ENCODE measurements at places on chromosomes 11 and 22.

- no peak for DNase-seq
These were observed 1039.2 kb downstream of the TBC1D22A start for GRCh38 chr22:47801541-47802245.

GRCh38 chr22:30167734-30168133 is 78.8 kb downstream of the LIF start:
- DNase-seq: no peak

- DNase-seq: no peak
These were observed 1.7 kb upstream of the EIF4ENIF1 start for GRCh38 chr22:31491218-31491962.

DNA sequence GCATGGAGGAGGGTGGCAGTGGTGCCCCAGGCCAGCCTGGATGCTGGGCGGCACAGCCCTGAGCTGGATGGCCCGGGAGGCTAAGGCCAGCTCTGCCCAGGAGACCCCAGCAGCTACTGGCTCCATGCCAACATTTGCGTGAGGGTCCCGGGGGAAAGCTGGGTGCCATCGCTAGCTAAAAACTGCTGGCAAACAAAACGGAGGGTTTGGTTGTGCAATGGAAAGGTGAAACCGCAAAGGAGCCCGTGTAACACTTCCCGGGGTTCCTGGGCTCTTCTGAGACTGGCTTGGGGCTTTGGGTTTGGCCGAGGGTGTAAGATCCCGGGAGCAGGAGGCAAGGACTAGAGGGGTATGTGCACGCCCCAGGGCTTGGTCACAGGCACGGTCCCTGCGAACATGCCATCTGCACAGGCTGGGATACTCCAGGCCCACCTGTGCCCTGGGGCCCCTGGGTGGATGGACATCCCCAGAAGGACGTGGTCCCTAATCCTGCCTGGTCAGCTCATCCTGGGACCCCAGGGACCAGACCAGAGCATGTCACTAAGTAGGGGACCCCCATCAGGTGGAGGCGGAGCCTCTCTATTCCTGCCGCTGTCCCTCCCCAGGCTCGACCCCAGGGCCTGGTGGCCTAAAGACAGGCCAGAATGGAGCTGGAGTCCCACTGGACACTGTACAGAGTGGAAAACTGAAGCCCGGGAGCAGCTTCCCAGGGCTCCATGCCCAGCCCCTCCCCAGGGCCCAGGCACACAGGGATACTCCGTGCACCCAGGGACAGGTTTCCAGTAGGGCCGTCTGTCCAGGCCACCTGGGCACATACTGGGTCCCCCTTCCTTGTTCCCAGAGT is 44.6 kb downstream of the IGF2 start:
- DNase-seq: no peak

- DNase-seq: no peak
These were observed 8.7 kb upstream of the DAGLA start for GRCh38 chr11:61671527-61671926.

- DNase-seq: no peak
These were observed 6.9 kb upstream of the NLRP6 start for GRCh38 chr11:271319-271715.

DNA sequence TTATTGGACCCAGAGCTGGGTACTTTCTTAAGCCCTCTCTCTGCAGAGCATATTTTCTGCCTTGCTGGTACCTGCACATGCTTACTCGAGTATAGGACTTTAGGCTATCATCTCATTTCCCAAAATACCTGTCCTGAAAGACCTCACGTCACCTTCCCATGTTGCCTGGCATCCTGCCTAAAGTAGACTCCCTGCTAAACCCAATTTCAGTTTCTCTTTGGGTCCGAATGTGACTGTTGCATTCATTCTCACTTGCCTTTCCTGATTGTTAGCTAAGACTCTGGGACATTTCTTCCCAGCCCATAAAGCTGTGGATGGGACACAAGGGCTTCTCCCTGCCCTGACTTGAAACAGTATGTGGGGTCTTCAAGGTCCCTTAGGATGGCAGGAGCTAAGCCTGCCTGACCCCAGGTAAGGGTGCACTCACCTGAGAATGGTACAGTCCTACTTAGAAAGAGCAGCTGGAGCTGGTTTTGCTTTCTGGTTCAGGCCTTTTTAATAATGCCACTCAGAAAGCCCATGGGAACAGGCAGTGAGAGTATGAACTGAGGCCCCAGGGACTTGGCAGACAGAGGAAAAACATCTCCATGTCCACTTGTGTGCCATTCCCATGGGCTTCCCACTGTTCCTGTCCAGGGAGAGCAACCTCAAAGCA is 12.9 kb downstream of the OR51E2 start:
- no peak for DNase-seq

GRCh38 chr11:71129624-71130023 is 122.8 kb downstream of the SHANK2 start:
- DNase-seq: no peak

DNA sequence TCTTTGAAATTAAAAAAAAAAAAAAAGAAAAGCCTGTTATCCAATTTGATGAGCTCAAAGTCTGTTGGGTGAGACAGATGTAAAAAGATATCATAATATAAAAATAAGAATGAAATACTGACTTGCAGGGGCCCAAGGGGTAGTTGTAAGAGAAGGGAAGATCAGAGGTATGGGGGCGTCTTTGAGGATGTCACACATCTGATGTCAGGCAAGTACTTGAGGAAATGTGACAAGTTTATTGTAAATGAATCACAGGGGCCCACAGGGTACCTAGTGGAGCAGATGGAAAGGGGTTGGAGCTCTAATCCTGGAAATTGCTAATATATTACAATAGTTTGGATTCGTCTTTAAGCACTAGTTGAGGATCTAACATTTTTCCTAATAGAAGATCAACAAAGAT is 131.6 kb downstream of the MAML2 start:
- DNase-seq: no peak

DNA sequence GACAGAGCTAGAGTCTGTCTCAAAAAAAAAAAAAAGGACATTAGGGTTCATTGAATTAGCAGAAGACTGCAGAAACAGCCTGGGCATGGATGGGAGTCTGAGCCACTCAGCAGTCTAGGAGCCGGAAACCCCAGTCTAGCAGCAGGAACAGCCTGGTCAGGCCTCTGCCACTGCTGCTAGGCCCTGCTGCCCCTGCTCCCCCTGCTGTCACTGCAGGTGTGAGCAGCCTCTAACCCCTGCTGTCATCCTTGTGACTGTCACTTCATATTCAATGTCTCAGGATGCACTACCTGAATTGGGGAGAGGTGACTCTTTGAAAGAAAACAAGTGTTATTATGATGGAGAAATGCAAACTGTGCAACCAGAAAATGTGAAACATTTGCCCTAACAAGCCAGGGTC is 7.0 kb upstream of the DDX17 start:
- DNase-seq: no peak

GRCh38 chr11:44998051-44998450 is 47.4 kb upstream of the TP53I11 start:
- DNase-seq: no peak

DNA sequence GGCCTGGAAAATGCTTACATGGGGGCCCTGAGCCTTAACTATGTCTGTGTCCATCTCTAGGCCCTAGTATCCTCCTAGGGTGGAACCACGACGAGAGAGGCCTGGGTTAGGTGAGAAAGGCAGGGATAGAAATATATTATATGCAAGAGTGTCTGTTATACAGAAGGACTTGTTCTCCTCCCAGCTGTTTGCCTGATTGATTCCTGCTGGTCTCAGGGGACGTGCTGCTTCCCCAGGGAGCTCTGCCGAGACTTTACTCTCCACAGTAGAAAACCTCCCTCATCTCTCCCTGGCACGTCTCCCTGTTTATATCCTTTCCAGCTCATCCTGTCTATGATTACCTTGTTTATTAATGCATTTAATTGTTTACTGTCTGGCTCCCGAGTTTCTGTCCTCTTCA is 132.6 kb downstream of the MIAT start:
- DNase-seq: no peak

GRCh38 chr11:100220801-100221200 is 466.3 kb upstream of the ARHGAP42 start:
- peak; percentile 54 for DNase-seq

DNA sequence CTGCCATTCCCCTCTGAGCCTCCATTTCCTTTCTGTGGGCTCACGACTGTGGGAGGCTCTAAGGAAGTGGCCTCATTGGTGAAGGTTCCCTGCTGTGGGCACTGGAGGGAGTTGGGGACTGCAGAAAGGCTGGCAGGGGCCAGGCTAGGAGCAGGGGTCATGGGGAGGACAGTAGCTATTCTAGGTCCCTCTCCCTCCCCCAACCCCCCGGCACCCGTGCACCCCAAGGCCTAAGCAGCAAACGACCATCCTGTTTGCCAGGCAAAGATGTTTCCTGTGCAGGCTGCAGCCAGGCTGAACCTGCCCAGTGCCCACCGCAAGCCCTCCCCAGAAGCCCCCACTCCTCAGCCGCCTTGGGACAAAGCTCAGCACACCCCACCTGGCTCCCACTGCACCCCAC is 189.4 kb downstream of the MN1 start:
- DNase-seq: no peak

GRCh38 chr11:24234822-24235508 is 261.9 kb upstream of the LUZP2 start:
- DNase-seq: no peak

GRCh38 chr11:88447281-88447680 is 109.7 kb upstream of the CTSC start:
- no peak for DNase-seq

DNA sequence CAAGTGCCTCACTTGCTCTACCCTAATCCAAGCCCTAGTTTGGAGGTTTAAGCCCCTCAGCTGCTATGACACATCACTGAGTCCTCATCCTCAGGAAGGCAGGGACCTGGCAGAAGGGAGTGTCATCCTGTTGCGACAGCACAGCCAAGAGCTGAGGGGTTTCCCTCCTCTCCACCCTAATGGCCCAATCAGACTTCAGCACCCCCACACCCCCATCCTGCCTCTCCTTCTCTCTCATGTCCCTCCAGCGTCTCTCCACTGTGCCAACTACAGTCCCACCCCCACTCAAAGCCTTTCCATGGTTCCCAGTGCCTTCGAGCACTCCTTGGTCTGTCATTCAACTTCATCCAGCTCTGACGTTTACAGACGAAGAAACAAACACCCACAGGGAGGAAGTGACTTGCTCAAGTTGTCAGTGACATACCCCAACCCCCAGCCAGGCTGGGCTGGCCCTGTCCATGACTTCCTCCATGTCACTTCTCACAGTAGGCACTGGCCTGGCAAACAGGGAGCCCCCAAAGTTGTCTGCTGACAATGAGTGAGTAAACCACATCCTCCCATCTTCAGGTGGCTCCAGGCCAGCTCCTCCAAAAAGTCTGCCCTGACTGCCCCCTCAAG is 15.6 kb downstream of the ARAP1 start:
- DNase-seq: no peak

GRCh38 chr11:128533472-128533871 is 53.9 kb downstream of the ETS1 start:
- DNase-seq: no peak

DNA sequence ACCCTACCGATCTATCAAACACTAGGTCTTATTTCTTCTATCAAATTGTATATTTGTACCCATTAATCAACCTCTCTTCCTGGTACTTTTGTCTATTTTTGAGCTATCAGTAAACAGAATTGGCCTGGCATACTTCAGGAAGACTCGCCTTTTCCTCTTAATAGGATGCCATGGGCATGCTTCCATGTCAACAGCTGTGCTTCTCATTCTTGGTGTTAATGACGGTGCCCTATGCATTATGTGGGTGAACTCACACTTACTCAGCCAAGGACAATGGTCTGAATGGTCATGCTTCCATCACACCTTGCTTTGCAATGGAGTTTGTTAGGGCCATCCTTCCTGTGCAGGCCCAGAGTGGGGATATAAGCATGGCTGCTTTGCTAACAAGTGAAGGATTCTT is 521.8 kb downstream of the MIAT start:
- DNase-seq: no peak

GRCh38 chr11:103889679-103890078 is 146.8 kb upstream of the DDI1 start:
- no peak for DNase-seq

DNA sequence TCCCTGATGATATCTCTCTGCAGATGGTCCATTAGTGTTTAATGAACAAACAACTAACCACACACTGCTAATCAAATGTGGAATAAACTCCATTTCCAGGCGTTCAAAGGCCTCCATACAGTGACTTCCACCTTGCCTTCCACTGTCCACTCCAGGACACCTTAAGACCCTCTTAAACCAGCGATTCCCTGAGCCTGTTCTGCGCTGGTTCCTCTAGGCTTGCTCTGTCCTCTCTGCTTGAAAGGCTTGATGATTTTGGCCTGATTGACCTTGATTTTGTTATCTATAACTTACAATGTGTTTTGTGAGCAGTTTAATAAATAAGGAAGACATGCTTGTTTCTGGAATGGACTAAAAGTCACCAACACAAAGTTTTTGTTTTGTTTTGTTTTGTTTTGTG is 12.0 kb downstream of the OVCH2 start:
- DNase-seq: no peak

DNA sequence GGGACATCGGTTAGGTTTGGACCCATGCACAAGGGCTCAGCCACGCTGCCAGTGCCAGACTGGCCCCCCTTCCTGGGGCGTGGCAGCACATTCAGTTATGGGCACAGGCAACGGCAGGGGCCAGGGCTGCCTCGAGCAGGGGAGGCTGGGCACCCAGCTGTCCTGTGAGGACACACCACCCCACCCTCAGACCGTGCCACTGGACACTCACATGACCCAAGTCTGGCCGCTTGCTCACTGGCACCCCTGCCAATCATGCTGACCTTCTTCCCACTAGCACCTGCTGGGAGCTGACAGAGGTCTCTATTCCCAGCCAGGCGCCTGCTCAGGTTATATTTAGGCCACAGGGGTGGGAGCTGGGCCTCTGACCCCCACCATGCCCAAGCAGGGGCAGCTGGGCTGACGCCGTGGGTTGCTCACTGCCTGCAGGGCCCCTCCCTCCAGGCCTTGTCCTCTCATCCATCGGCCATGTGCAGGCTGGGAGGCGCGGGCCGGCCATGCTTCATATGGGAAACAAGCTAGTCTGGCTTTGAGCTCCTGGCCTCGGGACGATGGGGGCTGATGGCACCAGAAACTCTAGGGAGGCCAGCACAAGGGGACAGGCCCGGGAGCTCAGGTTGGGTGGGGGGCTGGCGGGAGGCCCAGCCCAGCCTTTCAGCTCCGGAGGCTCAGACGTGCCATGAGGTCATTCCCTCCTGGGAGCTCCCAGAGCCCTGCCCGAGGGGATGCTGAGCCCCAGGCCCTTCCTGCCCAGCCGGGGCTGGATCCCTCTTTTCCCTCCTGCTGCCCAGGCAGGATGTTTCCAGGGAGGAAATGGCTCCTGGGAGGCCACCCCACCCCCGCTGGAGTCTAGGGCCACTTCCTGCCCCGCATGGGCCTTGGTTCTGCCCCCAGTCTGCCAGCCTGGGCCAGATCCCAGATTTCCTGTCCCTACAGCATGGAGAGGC is 15.2 kb upstream of the TBX1 start:
- no peak for DNase-seq

GRCh38 chr11:62108971-62109404 is 14.8 kb upstream of the INCENP start:
- DNase-seq: no peak

GRCh38 chr22:29689880-29690213 is 30.0 kb upstream of the CABP7 start:
- no peak for DNase-seq

Data from left kidney (tissue), 8 donors.